Left colon (tissue), 2 donors: ENCODE measurements at places on chromosomes 4 and X. TPM values are rescaled to one million over a fixed set of nuclear protein-coding genes. Genes with fewer than 3 reads are reported as not detected.
A peak's percentile ranks its signal among the peaks of the same experiment; 100 is the strongest.

DNA sequence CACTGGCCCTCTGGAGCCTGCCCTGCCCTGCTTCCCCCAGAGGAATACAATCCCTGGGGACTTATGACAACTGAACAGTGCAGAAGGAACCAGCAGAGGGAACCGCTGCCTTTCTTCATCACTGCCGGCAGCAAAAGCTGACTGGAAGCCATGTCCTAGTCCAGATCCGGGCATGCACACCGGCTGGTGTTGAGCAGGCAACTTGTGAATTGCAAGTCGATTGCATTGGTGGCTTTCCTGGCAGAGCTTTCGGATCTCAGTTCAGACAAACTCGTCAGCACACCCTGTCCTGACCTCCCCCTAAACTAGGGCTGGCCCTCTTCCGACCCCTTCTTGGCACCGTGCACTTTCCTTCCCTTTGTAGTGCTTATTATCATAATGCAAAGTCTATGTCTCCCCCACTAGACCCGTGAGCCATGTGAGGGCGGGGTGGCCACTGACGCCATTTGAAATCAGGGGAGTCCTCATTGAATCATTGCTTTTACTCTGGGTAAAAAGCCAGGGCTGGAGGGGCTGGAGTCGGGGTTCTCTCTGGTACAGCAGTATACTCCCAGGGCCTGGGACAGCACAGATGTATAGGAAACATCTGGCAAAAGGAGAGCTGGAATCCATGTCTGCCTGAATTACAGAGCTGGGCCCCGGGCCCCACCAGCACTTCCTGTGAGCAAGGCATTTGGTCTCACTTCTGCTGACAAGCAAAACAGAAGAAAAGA, 1.8 kb downstream of the ARHGAP4 start:
- peak; percentile 37 for DNase-seq

DNA sequence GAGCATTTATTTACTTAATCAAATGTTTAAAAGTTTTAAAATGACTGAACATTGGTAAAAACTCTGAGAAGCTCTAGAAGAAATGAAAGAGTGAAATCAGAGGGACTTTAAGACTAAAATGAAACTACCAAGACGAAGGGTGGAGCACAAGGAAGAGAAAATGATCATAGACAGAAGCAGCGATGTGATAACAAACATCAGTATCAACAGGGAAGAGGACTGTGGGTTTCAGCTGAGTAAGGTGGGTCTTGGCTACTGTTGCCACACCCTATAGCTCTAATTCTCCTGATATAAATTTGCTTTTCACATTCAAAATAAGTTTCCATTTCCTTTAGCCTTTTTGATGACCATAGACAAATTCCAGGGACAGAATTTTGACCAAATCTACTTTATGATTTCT, 18.4 kb downstream of the SOD3 start:
- no peak for DNase-seq

Gene TRIML2
- not detected for total RNA-seq

- DNase-seq, result no peak
These were observed 65.7 kb downstream of the RBM47 start for GRCh38 chr4:40564004-40564403.

Gene TLL1
- 1.9 TPM for total RNA-seq

- no peak for DNase-seq
These were observed 52.6 kb downstream of the HPRT1 start for GRCh38 chrX:134512566-134512965.

DNA sequence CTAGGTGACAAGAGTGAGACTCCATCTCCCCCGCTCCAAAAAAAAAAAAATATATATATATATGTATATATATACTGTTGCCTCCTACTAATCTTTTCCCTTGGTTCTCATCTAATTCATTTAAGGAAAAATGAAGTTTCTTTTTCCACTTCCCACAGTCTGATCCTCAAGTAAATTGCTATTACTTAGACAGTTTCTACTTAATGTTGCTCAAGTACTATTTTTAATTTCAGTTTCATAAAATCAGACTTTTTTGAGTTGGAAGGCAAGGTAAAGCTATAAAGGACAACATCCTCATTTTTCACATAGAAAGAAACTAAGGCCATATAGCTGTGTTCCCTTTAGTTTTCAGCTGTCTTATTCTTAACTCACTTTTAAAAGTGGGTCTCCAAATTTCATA, 5.8 kb downstream of the RXFP1 start:
- DNase-seq, result no peak

DNA sequence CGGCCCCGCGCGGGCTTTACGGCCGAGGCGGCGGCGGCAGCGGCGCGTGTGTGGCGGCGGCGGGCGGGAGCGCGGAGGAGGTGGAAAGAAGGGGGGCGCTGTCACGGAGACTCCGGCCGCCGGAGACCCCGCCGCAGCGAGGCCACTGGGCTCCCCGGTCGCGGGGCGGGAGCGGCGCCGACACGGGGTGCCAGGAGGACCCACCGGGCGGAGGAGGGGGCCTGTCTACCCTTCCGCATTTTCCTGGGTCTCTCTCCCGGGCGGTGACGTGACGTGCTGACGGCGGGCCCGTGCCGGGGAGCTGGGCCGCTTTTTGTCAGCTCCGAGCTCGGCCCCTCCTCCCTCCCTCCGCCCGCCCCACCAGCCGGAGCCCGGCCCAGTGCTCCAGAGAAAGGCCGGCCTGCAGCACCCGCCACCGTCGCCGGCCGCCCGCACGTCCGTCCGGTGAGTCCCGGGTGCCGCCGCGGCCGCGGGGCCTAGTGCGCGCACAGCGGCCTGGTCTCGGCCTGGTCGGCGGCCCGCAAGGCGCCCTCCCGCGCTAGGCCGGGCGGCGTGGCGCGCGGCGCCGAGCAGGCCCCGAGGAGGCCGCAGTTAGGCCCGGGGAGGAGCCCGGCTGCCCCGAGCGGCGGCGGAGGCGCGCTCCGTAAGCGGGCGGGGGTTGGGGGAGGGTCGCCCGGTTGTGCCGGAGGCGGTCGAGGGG, at the start of gene ZFX:
TSS of gene ZFX (plus strand) at position 379 of the 700 bp plus-strand sequence. CDS start 23,014 bp downstream, outside the sequence.
- DNase-seq, result peak; percentile 81

DNA sequence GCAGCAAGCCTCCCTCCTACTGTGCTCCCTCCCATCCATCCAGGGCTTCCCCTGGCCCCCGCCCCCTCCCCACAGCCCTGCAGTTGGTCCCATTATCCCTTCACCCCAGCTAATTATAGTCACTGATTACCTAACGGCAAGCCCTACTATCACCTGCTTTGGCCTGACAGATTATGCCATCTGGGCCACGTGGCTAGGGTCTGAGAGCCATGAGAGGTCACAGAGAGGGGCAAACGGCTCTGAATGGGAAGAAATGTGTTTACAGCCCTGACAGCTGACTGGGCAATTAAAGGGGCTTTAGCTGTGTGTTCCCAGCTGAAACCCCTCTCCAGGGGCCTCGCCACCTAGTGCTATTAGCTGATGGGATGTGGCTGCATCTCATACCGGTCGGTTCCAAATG, 134.4 kb upstream of the CPEB2 start:
- DNase-seq, result no peak

Gene EDA2R
- 1.7 TPM for total RNA-seq
